ENCODE measurements at places on chromosomes 2 and 18.

DNA sequence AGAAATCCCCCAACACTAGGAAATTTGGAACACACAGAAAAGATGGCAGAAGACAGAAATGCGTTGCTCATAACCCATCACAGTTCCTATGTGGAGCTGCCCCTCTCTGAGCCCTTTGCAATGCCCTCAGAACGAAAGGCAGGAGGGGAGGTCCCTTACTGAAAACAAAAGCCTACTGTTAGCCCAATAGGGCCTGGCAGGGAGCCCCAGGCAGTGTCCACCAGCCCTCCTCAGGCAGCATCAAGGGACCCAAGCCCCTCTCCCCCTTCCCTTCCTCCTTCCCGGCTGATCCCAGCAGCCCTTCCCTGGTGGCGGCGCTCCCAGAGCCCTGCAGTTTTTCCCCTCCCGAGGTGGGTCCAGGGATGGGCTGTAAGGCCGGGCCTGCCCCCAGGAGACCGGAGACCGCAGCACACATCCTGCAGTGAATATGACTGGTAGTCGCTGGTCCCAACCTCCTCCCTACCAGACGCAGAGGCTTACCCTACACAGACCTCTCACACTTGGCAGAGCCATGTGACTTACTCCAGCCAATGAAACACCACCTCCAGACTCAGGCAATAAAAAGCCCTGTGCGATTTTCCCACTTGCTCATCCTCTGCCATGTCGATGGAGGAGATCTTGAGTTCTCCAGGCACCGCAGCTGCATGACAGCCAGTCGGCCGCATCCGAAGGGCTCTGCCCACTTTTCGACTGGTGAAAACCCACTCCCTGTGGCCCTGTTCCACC lies 19.4 kb upstream of the DUSP2 start:
- no peak for DNase-seq

- no peak for DNase-seq
Observed at GRCh38 chr18:51007790-51008139, 22.2 kb upstream of the SMAD4 start.

DNA sequence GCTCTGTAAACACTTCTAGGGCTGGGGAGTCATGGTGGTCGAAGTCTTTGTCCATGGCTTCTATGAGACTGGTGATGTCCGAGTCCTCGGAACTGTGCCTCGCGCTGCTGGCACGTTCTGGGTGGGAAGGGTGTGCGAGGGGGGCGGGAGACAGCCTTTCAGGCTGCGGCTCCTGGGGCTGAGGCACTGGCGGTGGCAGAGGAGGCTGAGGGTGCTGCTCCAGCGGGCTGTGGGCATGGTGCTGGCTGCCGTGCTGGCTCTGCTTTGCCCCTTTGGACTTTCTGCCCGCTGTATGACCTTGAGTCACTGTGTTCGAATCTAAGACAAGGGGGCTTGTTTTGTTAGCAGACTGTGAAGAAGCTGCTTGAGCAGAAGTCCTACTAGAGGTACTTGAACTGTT lies 79.0 kb downstream of the ZAP70 start:
- DNase-seq = no peak

DNA sequence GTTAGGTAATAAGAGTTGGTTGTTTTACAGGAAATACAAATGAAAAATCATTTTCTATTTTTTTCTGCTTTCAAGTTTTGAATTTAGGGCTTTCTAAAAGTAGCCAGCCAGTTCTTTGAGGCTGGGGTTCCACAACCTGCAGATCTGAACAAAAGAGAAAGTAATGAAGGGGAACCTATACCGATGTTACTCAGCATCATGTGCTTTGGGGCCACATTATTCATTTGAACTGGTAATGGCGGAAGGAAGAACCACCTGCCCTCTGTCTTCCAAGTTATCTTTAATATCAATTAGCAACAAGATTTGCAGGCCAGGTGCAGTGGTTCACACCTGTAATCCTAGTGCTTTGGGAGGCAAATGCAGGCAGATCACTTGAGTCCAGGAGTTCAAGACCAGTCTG lies 12.9 kb upstream of the MRO start:
- no peak for DNase-seq

- DNase-seq = no peak
Observed at GRCh38 chr2:204197336-204198005, 260.9 kb downstream of the ICOS start.

DNA sequence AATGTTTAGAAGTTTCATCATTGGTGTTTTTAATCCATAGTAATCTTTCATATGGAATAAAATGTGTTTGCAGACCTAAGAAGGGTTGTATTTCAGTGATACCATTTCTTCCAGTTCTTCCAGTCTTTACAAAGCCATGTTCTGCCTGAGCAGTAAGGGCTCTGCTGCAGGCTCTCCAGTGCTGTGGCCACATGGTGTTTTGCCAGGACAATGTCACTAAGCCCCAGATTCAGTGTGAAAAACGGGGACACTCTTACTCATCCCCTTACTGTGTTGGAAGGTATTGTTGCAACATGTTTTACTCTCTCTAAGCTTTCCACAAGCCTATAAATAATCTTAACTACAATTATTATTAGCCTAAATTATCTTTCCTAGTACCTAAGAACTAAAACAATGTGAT lies 481.4 kb upstream of the CDH7 start:
- no peak for DNase-seq

DNA sequence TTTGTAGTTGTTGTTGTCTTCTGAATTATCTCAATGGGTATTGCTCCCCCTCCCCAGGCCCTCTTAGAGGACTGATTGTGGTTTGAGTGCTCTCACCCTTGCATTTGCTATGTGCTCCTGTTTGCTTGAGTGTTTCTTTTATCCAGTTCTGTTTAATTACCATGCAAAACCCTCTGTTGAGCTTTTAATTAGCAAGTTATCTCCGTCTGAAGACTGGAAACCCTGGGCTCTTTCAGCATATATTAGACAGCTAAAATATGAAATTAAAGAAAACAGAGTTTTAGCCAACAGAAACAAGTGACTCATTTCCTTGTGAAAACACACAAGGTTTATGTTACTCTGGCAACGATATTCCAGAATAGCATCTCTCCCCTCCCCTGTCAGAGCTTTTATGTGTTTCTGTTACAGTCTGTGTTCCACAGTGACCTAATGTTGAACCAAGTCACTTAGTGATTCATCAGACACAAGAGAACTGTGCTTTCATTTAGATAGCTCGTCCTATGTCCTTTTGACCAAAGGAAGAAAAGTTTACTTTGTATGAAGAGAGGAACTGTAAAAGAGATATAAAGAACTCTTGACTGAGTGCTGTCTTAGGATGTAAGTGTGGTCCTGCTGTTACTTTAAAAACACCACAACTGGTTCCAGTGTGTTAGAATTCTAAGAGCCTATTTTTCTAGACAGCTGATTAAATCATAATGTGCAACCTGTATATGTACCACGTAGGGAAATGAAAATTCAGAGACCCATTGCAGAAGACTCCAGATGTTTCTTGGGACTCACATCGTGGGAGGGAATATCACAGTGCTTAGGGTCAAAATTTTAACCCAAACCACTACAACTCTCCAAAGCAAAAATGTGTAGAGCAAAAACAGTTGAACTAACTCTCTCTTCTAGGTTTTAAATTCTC lies 172.8 kb upstream of the RBMS1 start:
- no peak for DNase-seq

GRCh38 chr2:42359965-42360483 lies 993 bp downstream of the COX7A2L start:
- no peak for DNase-seq

- no peak for DNase-seq
Observed at GRCh38 chr2:196234672-196235071, 63.3 kb upstream of the STK17B start.

- no peak for DNase-seq
Observed at GRCh38 chr2:63506320-63506719, 82.0 kb downstream of the WDPCP start.

DNA sequence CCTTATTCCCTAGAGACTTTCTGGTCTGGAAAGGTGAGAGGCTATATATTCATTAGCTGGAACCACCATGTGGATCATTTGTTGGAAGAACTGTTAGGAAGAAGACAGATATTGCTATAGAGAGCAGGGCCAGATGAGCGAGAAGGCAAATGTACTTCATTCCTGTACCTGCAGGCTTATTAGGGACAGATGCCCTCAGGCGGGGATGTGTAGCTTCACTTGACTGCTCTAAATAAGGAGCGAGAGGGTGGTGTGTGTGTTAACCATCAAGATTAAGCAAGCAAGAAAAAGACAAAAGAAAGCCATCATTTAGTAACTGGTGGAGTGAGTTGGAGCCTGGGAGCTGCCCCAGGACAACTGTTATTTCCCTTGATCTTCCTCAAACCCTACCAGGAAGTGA lies 36.4 kb downstream of the NEDD4L start:
- DNase-seq = no peak

DNA sequence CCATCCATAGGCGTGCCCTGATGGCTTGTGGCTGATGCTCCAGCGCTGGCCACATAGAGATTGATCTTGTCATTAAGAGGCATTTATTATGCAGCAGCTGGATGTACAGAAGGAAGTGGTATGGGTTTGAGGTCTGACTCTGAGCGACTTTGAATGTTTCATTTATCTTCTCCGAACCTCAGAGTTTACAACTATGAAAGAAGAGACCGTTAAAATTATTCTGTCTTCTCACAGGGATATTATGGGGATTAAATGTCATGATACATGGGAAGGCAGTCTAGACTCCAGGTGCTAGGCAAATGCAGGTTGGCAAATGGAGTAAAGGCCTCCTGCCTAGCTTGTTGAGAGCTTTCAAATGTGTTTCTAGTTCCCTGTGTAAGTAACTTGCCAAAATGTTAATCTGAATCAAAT lies 30.3 kb downstream of the MOGAT1 start:
- no peak for DNase-seq

- no peak for DNase-seq
Observed at GRCh38 chr2:42775810-42776209, 11.9 kb upstream of the OXER1 start.

- DNase-seq = no peak
Observed at GRCh38 chr2:123518367-123518766, 506.7 kb upstream of the CNTNAP5 start.

DNA sequence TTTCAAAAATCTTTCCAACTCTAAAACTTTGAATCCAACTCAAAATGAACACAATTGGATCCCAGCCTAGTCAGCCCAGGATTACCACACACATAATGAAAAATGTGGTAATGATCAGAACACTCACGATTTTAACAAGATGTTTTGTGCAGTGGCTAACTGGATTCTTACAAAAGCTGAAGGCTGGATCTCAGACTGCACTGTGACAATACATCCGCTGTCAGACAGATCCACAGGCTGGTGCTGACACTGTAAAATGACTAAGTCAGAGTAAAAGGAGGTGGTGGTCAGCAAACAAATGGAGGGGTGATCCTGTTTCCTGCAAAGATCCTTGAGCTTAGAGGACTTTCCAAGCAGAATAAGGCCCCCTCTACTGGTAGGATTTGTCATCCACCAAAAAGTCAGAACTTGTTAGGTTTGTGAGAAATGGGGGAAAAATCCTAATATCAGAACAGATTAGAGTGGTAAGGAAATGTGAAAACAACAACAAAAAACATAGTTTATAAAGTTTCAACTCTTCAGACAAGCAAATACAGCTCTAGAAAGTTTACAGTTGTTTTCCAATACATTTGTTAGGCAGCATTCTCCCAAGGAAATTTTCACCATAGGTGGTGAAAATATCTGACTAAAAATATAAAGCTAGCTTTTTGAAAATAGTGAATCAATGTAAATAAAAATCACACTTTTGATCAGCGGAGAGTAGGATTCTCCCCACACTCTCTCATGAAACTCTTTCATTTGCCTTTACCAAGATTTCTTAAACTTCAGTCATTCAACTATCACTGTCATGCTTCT lies 211.9 kb downstream of the AGPS start:
- DNase-seq = peak; percentile 31

DNA sequence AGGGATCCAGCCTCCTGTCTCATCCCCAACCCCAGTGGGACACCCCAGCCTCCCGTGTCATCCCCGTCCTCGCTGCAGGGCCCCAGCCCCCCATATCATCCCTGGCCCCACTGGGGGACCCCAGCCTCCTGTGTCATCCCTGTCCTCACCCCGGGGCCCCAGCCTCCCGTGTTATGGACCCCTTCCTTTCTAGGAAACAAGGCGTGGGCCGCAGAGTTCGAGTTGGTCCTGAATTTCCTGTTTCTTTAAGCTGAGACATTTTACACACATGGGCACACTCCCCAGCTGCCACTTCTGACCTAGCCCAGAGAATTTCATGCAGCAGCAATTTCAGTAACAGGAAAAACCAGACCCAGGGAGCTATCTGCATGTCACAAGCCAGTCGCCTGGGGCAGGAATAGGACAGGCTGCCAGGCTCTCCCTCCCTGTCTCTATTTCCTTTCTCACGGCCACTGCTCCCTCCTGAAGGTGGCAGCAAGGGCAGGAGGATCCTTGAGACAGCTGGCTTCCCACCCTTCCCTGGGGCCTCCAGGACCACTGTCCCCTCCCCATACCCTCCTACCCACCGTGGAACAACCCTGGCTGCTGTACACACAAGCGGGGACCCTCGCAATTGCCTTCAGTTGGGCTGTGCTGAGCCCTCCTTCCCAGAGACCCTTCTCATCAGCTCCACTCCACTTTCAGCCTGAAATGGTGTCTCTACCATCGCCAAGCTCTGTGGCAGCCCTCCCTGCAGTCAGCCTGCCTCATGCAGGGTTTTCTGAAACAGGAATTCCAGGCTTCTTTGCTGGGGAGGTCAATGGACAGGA lies 141.9 kb upstream of the ID2 start:
- DNase-seq = no peak

DNA sequence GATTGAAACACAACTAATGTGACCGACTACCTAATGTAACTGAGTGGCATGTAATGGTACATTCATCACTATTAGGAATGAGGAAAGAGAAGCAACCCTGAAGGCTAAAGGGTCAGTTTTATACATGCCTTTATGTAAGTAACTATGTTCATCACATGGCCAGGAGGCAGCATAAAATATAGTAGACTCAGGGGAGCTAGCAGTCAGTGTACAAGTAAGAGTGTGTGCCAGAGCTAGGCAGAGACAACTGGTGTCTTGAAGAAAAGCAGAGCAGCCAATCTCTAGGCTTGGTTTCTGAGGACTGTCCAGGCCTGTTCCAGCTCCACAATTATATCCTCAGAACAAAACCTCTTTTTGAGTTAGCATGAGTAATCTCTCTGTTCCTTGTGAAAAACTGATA lies 18.1 kb downstream of the SMAD2 start:
- DNase-seq = no peak

- DNase-seq = no peak
Observed at GRCh38 chr2:112055730-112056625, 909 bp downstream of the TMEM87B start.

GRCh38 chr18:7742224-7742623 lies 175.1 kb downstream of the PTPRM start:
- no peak for DNase-seq

DNA sequence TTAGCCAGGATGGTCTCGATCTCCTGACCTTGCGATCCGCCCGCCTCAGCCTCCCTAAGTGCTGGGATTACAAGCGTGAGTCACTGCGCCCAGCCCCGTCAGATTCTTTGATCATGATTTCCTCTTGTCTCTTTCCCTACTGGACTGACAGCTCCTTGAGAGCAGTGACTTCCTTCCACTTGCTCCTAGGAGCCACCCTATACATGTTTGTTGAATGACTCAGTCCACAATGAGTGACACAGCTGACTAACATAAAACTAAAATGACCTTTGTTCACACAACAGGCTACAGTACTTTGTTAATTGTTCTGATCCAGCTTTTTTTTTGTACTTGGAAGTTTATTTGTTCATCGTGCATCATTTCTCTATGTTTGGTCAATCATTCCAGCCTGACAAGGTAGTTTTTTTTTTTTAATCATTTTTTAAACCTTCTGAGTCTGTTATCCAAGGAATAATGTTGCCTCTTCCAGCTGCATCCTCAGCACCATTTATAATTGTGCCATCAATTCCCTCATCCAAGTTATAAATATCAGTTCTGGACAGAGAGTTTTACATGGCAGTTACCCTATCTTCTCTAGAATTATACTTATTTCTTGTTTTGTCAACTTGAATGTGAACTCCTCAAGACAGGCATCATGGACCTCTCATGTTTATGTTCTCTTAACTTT lies 42.9 kb upstream of the TUBA3E start:
- DNase-seq = no peak
